Osteoblast (primary cell): ENCODE measurements at places on chromosomes 6 and 20. TPM values are rescaled to one million over a fixed set of nuclear protein-coding genes. Genes with fewer than 3 reads are reported as not detected.
A peak's percentile ranks its signal among the peaks of the same experiment; 100 is the strongest.

The RAB32 gene
- 115 and 131 TPM in 2 replicates for total RNA-seq

The CDK5RAP1 gene
- 14.4 and 16.6 TPM in 2 replicates for total RNA-seq

The PNPLA1 gene
- total RNA-seq: under 0.01 TPM in 1 of 2 replicates, not detected in the other

GRCh38 chr6:136960781-136961180 lies 38.7 kb downstream of the SLC35D3 start:
- H3K4me3 ChIP-seq: no peak overlapping the region
- H3K27me3 ChIP-seq: peaks cover 5% of the 10 kb centered on the region
- no peaks in the 10 kb centered on the region for H3K36me3 ChIP-seq
- DNase-seq: no peak
- H3K27ac ChIP-seq: no peak overlapping the region

- peak; percentile 87 for DNase-seq
- H3K27me3 ChIP-seq: peaks cover 39% of the 10 kb centered on the region
- no peak within 1 kb of the TSS for H3K27ac ChIP-seq
- no peaks in the 10 kb centered on the region for H3K4me1 ChIP-seq
- H3K36me3 ChIP-seq: no peaks in the 10 kb centered on the region
These were observed at the start of gene EMILIN3 for GRCh38 chr20:41366546-41367392. EMILIN3 (minus strand) TSS chr20:41366818; CDS start chr20:41366634, 184 bp downstream.

DNA sequence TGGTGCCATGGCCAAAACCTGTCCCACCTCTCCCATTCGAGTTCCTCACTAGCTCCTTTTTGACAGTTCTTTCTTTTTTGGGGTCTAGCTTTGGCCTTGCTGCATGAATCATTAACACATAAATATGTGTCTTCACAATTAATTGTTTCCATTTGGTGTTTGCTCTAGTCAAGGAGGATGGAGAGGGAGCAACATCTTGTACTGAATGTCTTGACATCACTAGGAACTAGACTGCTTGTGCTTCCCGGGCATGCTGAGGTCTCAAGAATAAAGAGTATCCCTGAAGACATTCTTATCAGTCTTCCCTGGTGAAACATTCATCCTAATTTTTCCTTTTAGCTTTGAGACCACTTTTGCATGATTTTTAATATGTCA lies 77.0 kb upstream of the ESR1 start:
- no peaks in the 10 kb centered on the region for H3K4me1 ChIP-seq
- no peaks in the 10 kb centered on the region for H3K27me3 ChIP-seq
- H3K27ac ChIP-seq: no peak overlapping the region
- H3K36me3 ChIP-seq: no peaks in the 10 kb centered on the region

- H3K4me1 ChIP-seq: no peaks in the 10 kb centered on the region
- no peak overlapping the region for H3K4me3 ChIP-seq
- no peak for DNase-seq
- H3K36me3 ChIP-seq: no peaks in the 10 kb centered on the region
- H3K27me3 ChIP-seq: no peaks in the 10 kb centered on the region
- H3K27ac ChIP-seq: no peak overlapping the region
These were observed 350.0 kb upstream of the IRAK1BP1 start for GRCh38 chr6:78517399-78517798.

DNA sequence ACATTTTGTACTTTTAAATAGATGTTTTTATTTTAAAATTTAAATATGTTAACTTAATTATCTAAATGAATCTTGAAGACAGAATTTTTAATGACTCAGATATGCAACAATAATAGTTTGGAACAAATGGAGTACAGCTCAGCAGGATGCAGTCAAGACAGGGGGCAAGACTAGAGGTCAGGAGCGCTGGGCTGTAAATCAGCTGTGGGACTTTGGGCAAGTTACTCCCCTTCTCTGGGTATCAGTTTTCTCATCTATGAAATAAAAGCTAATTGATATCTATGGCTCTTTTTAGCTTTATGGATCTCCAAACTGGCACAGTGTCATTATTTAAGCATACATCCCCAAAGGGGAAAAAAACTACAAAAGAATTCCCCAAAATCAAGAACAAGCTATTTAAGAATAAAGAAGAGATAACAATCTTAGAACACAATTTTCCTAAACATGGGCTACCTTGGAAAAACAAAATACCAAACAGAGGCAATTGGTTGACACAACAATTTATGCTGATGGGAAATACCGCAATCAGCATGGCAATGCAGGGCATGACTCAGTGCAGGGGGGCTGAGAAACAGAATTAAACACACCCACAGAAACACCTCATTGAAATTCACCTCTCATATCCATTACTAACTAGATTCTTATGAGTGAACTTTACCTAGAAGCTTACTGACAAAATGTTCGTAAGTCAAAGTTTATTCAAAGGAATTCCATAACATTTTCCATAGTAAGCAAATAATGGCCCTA lies 188.2 kb downstream of the SIM1 start:
- no peaks in the 10 kb centered on the region for H3K36me3 ChIP-seq
- H3K4me3 ChIP-seq: no peak overlapping the region
- H3K4me1 ChIP-seq: no peaks in the 10 kb centered on the region
- no peak for DNase-seq
- H3K27ac ChIP-seq: no peak overlapping the region

DNA sequence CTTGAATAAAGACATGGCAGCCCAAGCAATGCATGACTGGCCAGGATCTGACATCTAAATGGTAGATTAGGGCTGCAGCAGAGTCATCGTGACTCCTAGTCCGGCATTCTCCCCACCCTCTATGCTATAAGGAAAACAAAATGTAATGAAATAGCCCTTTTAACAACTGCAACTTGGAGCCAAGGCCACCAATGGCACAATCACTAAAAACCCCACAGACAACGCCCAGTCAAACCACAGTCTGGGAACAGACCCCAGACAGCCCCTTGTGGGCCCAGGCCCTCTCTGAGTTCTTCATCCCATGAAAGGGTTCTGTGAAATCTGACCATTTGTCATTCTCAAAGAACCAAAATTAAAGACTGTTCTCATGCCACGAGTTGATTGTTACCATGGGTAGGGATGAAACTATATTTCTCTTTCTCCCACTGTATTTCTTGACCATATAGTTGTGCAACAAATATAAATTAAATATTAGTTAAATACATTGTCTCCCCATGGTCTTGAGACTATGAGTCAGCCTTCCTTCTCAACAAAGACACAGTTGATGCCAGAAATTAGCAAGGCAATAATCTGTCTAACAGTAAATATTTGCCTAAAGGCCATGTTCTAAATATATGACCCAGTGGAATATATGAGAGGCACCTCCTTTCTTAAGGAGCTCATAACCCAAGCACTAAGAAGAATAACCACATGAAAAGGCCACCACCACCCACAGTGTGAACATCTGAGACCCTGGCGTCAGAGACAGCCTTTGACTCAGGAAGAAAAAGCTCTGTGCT lies 85.6 kb upstream of the SSTR4 start:
- no peak for DNase-seq
- H3K27ac ChIP-seq: no peak overlapping the region
- H3K27me3 ChIP-seq: no peaks in the 10 kb centered on the region
- H3K4me1 ChIP-seq: no peaks in the 10 kb centered on the region
- H3K4me3 ChIP-seq: no peak overlapping the region

DNA sequence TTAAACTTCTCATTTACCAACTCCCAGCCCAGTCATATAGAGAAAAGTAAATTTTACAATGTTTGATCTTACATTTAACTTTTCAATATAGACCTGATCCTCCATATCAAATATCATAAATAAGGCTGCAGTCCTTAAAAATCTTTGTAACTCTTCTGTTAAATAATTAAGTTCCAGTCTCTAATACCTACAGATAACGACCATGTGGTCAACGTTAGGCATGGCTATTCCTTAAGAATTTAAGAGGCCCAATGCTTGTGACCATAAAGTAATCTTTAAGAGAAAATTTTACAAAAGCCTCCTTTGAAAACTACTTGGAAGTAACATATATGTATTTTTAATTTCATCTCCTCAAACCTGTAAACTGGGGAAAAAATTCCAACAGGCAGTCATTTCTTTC lies 1.6 kb downstream of the FBXO5 start:
- H3K27ac ChIP-seq: no peak overlapping the region
- H3K27me3 ChIP-seq: no peaks in the 10 kb centered on the region
